ENCODE measurements at places on chromosomes 11 and 22.

DNA sequence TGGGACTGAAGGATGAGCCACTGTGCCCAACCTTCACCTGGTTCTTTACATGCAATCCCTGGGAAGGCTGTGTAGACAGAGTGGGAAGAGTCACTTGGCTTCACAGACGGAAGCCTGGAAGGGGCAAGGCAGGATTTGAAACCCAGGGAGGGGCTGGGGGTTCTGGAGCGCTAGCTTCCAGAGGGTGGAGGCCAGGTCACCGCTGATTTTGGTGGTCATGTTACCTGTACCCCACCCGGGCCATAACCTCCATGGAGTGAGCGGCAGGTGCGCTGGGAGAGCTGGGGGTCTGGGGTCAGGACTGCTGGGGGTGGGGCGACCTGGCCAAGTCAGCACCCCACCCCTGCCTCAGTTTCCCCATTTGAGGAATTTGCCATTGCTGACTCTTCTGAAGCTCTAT lies 38.3 kb downstream of the PDGFB start:
- DNase-seq = no peak

GRCh38 chr11:5922749-5923426 lies 19.2 kb upstream of the OR56A3 start:
- DNase-seq = peak; percentile 8

GRCh38 chr11:110147962-110148709 lies 54.9 kb downstream of the ZC3H12C start:
- peak; percentile 94 for DNase-seq

GRCh38 chr11:1219446-1219833 lies 3.4 kb upstream of the MUC5B start:
- no peak for DNase-seq

DNA sequence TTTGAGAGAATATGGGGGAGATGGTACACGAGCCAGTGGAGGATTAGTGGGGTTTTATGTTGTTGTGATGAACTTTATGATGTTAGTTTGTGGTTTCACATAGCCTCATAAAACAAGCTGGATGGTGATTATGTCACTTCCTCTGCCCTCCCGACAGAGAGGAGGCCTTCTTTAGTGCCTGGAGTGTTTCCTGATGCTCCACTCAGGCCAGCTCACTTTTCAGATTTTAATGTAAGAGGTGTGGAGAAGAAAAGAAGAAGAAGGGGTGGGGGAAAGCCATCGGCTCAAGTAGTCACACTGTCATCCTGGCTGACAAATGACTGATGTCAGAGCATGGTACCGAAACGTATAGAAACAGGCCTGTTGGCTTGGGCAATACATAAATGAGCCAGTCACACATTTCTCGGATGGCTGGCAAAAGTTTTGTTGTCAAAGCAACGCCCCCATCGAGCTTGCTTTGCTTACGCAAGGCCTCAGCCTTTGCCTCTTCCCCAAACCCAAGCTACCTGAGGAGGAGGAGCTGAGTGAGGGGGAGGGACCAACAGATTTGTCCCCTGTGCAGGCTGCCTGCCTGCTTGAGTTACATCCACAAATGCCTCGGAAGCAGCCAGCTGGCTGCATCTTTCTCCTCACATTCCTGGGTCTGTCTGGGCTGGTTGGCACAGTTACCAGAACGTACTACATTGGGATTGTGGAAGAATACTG lies at the start of gene HEPHL1:
HEPHL1 (plus strand) TSS at position 578 of the 705 bp plus-strand sequence; CDS start at position 593, 15 bp downstream.
- no peak for DNase-seq

- DNase-seq = peak; percentile 14
These were observed 12.4 kb downstream of the C1QTNF6 start for GRCh38 chr22:37175414-37176281.

- no peak for DNase-seq
These were observed at the start of gene GAB4 for GRCh38 chr22:17007852-17008731. Gene GAB4, minus strand, starts transcription at chr22:17008222. Its CDS starts 108 bp downstream, at chr22:17008114.

GRCh38 chr22:49958366-49958921 lies 2.1 kb upstream of the PIM3 start:
- DNase-seq = no peak

DNA sequence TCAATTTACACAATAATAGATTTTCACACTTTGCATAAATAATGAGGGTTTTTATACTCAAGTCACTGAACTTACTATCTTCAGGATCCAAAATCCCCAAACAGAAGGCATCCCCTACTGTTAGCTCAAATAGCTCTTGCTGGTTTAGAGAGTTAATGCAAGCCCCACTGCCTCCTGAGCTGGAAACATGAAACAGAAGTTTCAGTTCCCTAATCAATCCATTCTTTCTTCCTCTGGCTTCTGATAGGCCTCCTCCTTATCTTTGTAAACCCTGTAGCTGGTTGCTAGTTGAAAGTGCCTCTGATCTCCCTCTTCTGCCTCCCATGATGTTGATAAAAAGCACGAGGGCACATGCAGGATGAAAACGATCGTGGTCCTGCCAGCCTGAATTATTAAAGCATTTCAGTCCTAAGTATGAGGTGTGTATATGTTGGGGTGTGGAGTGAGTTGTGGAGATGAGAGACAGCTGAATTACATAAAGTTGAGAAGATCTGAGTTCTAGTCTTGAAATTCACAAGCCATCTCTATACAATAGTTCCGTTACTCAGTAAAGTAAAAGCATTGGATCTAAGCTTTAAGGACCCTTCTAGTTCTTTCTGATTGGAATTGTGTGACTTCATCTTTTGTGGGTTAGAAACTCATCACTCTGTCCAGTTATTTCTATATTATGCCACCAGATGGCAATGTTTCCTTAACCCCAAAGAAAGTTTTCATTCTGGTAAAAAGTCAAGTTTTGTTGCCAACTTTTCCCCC lies 35.0 kb upstream of the EHF start:
- peak; percentile 70 for DNase-seq

GRCh38 chr22:42296381-42296853 lies 26.0 kb upstream of the TCF20 start:
- DNase-seq = no peak

DNA sequence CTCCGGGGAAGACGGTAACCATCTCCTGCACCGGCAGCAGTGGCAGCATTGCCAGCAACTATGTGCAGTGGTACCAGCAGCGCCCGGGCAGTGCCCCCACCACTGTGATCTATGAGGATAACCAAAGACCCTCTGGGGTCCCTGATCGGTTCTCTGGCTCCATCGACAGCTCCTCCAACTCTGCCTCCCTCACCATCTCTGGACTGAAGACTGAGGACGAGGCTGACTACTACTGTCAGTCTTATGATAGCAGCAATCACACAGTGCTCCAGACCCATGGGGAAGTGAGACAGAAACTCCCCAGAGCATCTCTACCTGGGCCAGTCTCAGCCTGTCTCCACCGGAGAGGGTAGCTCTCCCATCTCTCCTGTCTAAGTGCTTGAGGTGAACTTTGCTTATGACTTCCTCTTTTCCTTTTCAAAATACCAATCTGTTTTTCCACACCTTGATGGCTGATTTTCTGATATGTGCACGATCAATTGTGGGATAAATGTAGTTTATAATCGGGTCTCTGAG lies 48.5 kb upstream of the VPREB1 start:
- DNase-seq = no peak

GRCh38 chr11:83162377-83162776 lies 5.4 kb downstream of the PCF11 start:
- peak; percentile 14 for DNase-seq

GRCh38 chr11:882596-882995 lies 28.0 kb downstream of the CHID1 start:
- no peak for DNase-seq

DNA sequence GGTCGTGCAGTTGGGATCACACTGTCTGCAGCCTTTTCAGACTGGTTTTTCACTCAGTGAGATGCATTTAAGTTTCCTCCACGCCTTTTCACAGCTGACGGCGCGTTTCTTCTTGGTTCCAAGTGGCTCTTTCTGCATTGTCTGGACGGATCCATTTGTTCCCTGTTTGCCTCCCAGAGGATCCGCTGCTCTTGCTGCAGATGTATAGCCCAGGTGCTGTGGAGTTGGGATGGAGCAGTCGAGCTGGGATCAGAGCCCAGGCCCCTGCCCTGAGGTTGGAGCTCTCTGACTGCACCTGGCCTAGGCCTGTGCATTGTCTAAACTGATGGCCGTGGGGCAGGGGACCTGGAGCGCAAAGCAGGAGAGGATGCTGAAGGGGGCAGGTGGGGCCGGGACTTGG lies 51.6 kb downstream of the PARVB start:
- no peak for DNase-seq

GRCh38 chr11:104073950-104074705 lies 37.7 kb downstream of the DDI1 start:
- DNase-seq = peak; percentile 64

GRCh38 chr22:42368379-42369249 lies 63.6 kb downstream of the NFAM1 start:
- no peak for DNase-seq

- DNase-seq = peak; percentile 5
These were observed 303.5 kb upstream of the PDGFD start for GRCh38 chr11:104467404-104467803.
